Femur (tissue), 1 donor: ENCODE measurements at places on chromosomes 3 and 15.

GRCh38 chr15:88015228-88015860, 241.2 kb downstream of the NTRK3 start:
- no peak for DNase-seq

- DNase-seq = no peak
Measured at GRCh38 chr15:59166166-59166565, 40.5 kb upstream of the LDHAL6B start.

DNA sequence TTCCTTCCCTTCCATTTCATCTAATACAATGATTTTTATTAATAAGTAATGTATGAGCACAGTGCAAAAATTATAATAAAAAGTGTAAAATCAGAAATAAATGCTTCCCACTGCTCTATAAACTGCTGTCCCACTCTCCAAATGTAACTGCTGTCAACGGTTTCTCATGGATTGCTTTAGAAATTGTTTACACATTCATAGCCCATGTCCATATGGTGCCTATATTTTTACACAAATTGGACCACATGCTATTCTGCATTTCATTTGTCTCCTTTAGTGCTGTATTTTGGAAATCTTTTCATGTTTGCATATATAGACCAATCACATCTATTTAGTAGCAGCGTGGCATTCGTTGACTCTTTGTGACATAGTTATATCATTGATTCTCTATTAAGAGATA, 164.7 kb upstream of the SLCO3A1 start:
- no peak for DNase-seq

DNA sequence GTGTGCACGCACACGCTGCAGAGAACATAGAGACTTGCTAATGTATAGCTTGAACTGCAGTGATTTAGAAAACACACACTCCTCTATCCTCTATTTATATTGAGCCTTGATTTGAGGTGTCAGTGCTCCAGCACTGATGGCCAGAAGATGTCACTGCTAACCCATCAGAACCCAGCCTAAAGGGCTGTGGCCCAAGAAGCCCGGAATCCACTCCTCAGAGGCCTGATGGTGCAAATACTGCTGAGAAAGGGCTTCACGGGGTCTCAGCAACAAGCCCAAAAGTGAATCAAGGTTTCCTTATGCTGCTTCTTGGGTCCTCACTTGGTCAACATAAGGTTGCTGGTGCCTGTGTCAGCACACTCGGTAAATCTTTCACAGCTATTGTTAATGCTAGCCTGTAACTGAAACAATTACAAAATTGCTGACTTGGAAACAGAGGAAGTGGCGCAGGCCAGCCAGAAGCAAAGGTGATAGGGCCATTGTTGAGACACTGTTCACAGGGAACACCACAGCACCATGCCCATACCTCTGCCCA, 60.3 kb downstream of the HEG1 start:
- DNase-seq = peak; percentile 78

DNA sequence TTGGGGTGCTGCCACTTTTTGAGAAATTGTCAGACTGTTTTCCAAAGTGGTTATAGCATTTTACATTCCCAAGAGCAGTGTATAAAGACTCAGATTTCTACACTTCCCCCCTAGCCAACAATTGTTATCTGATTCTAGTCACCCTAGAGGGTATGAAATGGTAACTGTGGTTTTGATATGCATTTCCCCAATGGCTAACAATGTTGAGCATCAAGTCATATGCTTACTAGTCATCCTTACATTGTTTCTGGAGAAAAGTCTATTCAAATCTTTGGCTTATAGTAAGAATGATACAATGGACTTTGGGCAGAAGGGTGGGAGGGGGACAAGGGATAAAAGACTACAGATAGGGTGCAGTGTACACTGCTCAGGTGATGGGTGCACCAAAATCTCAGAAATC, 73.3 kb downstream of the CSNK1G1 start:
- no peak for DNase-seq

DNA sequence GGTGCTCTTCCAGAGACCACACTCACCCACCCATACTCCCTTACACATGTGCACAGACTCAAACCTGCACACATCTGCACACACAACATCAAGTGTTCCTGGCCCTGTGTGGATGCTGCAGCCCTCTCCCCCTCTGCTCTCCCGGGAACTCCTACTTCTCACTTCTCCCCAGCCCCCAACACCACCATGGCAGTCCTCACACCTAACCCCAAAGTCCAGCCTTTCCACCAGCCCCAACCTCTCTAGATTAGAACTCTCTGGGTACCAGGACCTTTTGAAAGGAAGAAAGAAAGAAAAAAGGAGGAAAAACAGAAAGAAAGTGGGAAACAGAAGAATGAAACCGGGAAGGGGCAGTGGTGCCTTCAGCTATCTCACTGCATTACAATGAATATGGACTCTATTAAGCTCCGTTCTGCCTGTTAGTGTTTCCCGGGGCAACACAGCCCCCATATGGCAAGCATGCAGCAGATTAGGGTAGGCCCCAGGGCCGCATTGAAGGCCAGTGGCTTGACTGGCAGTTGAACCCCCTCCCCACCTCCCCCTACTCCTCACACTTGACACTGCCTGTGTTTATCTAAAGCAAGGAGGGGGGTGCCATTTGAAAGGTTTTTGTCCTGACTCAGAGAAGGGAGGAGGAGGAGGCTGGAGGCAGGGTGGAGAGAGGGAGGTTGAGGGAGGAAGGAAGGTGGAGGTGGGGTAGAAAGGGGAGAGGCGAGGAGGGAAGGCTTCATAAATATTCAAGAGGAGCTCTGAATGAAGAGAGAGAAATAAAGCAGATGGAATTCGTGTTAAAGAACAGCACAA, 30.1 kb downstream of the BOC start:
- DNase-seq = peak; percentile 25

- no peak for DNase-seq
Measured at GRCh38 chr3:60013241-60013640, 963.4 kb upstream of the CFAP20DC start.

DNA sequence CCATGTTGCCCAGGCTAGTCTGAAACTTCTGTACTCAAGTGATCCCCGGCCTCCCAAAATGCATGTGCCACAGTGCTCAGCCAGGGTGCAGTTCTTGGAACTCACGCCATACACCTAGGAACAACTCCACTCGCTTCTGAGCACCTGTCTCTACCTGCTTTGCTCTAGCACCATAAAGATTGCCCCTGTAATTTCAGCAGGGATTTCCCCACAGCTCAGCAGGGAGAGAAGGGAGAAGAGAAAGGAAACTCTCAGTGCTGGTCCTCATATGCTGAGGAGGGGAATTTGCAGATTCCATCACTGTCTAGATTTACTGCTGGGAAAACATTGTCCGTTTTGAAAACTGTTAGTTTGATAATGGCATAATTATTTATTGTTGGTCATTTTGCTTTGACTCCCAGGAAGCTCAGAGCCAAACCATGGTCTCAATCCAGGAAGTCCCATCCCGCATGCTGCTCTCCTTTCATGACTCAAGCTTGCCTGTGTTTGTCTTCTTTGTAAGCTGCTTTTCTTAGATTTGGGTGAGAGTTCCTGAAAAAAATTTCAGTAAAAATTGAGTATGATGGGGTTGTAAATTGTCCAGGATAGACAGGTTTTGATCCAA, 24.2 kb downstream of the TRIM71 start:
- no peak for DNase-seq

GRCh38 chr3:131655070-131655690, 152.4 kb upstream of the MRPL3 start:
- DNase-seq = no peak

- peak; percentile 83 for DNase-seq
Measured at GRCh38 chr3:177615015-177615414, 417.7 kb upstream of the TBL1XR1 start.

GRCh38 chr3:112984485-112984884, 6.3 kb upstream of the GTPBP8 start:
- no peak for DNase-seq

DNA sequence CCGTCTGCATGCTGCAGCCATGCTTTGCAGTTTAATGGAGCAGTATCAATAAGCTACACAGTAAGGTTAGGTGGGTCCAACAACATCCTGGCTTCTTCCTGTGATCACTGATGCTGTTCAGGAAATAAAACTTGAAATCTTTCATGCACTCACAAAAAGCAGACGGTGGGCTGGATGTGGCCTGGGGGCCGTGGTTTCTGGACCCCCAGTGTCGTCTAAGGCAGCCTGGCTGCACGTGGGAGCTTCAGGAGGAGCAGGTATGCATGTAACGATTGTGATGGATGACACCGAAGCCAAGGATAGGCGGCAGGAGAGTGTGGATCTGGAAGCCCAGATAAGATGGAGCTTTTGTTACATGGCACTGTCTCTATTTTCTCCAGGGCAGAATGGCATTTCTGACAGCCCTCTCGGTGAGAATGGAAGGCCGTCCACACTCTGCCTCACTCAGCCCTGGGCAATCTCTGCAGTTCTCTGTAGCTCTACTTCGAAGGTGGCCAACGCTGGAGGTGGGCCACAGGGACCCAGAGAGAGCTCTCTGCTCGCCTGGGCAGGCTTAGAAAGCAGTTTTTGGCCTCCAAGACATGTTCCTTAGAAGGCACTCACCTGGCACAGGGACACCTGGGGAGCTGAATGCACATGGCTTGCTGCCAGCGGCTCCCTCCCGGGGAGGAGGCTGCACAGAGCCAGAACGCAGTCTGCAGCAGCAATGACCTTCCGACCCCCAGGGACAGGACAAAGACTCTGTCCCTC, 46.4 kb upstream of the IQSEC1 start:
- DNase-seq = peak; percentile 9

DNA sequence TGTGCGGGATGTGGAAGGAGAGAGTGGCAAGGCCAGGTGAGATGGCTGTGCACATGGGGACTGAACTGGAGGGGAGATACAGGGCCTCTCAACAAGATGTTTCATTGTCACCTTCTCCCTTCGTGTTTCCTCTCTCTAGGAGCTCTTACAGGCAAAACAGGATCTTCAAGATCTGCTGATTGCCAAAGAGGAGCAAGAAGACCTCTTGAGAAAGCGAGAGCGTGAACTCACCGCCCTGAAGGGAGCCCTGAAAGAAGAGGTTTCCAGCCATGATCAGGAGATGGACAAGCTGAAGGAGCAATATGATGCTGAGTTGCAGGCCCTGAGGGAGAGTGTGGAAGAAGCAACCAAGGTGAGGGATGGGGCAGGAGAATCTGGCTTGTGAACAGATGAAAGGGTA, 85.2 kb downstream of the CGNL1 start:
- DNase-seq = no peak

GRCh38 chr3:141227752-141228151, 3.9 kb upstream of the PXYLP1 start:
- no peak for DNase-seq

- no peak for DNase-seq
Measured at GRCh38 chr3:153960458-153961074, 160.6 kb upstream of the ARHGEF26 start.

GRCh38 chr3:135641761-135642160, 323.8 kb upstream of the PPP2R3A start:
- no peak for DNase-seq
